ENCODE measurements at places on chromosomes 1 and 21. TPM values are rescaled to one million over a fixed set of nuclear protein-coding genes. Genes with fewer than 3 reads are reported as not detected.

The MX2 gene
- 4.2 TPM for polyA plus RNA-seq

The NEK2 gene
- polyA plus RNA-seq, result 4.7 TPM

The BRDT gene
- polyA plus RNA-seq, result not detected

The CDK11B gene
- polyA plus RNA-seq, result 20.6 TPM

The SPEN gene
- polyA plus RNA-seq, result 15.3 TPM

The SFN gene
- 2,440 TPM for polyA plus RNA-seq

The DENND2C gene
- 35.6 TPM for polyA plus RNA-seq

The LCK gene
- polyA plus RNA-seq, result 2.4 TPM

The WNT9A gene
- 2.3 TPM for polyA plus RNA-seq

Data from esophagus (tissue), 2 donors.